Muscle of back (tissue), 13 donors: ENCODE measurements at places on chromosomes 4 and X. TPM values are rescaled to one million over a fixed set of nuclear protein-coding genes. Genes with fewer than 3 reads are reported as not detected.

Gene SNX25
- polyA plus RNA-seq = 8.2 TPM

Gene TKTL2
- not detected for polyA plus RNA-seq

Gene DIPK2B
- polyA plus RNA-seq = 23.5 TPM

Gene FRMPD3
- polyA plus RNA-seq = 0.15 TPM

Gene ACTRT1
- not detected for polyA plus RNA-seq

Gene MAGEA9B
- not detected for polyA plus RNA-seq

Gene RRAGB
- 14.2 TPM for polyA plus RNA-seq

Gene SGMS2
- 8.5 TPM for polyA plus RNA-seq

Gene SSX1
- not detected for polyA plus RNA-seq

Gene HTR2C
- polyA plus RNA-seq = not detected

GRCh38 chr4:183591301-183591700, 67.7 kb downstream of the RWDD4 start:
- DNase-seq = no peak

GRCh38 chrX:46169808-46170207, 375.4 kb downstream of the ZNF674 start:
- DNase-seq = no peak

DNA sequence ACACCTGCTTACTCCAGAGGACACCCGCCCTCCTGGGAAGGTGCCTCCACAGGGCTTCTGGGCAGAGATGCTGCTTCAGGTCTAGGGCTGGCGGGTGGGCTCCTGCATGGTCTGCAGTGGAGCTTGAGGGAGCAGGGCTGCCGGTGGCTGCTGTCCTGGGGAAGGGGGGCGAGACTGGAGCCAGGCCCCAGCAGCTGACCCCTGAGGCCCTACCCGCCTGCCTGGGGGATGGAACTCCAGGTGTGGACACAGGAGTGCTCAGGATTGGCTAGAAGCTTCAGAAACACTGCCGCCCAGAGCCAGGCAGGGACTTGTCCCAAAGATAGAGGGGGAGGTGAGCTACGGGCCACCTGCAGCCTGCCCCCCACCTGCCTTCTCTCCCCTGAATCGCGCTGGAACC, 33.0 kb upstream of the ADRA2C start:
- no peak for DNase-seq

DNA sequence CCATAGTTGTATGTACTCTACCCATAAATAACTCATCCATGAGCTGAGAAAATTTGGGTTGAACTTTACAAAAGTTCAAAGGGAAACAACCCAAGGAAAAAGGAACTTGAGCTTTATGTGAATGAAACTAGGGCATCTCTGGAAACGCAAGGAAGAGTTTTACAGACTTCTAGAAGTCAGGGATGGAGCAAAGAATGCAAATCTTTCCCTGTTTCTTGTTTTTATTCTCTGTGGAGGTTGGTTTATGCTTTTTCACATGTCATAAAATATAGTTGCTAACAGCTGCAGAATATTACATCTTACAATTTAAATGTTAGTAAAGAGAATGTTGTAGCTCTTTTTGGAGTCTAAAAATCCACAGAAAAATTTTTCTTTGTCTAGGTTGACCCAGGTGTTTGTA, 754.1 kb downstream of the PCDH7 start:
- peak; percentile 7 for DNase-seq

- DNase-seq = no peak
Measured at GRCh38 chr4:117400039-117400835, 314.9 kb upstream of the TRAM1L1 start.

DNA sequence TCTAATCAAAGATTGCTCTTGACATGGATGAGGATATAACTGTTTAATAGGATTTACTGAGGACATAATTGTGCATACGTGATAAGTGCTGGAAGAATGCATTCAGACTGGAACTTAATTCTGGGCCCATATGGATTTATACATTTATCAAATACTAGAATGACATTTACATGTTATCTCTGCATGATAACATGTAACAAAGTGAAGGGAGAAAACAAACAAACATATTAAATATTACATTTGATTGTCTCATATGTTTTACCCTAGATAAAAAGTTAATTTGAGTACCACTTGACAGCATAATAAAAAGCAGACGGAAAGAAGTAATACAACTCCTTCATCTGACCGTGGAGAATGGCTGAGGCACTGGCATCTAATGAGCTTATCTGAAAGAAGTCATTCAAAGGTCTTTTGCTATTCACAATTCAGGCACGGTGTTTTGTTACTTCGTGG, 297.8 kb downstream of the PPP3CA start:
- DNase-seq = no peak

GRCh38 chrX:111443946-111444345, 32.0 kb upstream of the DCX start:
- DNase-seq = no peak

DNA sequence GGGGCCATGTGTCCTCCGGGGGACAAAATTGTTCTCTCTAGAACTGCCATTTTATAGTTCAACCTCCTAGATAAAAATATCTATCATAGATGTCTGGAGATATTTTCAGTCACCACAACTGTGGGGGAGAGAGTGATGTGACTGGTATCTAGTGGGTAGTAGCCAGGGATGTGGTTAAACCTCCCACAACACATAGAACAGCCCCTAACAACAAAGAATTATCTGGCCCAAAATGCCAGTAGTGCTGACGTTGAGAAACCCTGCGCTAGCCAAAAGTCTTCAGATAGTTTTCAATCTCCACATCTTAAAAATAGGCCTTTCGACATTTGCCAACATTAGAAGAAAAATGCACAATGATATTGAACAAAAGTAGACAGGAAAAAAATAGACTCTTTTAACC, 19.0 kb upstream of the SUPT20HL2 start:
- no peak for DNase-seq

DNA sequence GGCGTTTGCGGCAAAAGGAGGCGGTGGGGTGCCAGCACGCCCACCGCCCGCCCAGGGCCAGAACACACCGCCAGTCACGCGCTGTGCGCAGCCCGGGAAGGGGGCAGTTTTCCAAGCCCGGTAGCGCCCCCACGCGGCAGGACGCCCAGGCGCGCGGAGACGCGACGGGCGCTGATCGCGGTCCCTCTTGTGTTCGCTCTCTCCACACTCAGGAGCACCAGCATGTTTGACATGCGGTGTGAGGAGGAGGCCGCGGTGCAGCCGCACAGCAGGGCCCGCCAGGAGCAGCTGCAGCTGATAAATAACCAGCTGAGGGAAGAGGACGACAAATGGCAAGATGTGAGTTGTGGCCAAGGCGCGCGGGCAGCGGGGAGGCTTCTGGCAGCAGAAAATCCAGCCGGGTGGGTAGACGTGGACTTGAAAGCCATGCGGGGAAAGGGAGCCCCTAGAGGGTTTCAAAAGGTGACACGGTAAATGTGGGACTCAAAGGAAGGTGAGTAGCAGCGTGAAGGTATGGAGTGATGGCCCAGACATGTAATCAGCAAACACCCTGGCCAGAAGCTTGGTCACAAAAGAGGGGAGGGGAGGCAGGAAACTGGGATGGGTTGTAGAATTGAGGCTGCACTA, 104.1 kb downstream of the PHOX2B start:
- DNase-seq = peak; percentile 88

DNA sequence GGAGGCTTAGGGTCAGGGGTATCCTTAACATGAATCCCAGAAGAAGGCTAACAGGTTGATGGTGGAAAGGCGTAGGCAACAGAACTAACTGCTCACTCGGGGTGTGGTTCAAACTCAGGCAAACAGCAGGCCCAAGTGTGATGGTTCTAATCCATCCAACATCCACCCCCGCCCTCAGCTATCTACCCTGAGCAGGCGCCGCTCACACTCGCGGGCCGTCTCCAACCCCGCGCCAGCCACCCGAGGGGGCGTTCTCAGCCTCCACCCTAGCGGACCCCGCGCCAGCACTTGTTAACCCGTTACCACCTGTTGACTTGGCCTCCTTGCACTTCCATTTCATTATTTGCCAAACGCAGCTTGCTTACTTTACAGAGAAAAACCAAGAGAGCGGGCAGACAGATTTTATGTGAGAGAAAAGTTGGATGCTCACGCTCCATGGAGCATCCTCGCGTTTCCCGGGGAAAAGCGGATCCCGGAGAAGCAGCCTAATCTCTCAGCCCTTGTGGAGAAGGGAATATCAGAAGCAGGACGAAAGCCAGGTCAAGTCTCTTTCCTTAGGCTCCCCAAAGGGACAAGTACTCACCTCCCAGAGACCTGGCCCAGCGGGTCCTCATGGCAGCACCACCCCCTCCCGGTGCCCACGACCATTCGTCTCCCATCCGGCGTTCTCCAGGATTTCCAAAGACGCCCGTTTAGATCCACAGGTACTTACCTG, 773 bp downstream of the SNCA start:
- peak; percentile 41 for DNase-seq

DNA sequence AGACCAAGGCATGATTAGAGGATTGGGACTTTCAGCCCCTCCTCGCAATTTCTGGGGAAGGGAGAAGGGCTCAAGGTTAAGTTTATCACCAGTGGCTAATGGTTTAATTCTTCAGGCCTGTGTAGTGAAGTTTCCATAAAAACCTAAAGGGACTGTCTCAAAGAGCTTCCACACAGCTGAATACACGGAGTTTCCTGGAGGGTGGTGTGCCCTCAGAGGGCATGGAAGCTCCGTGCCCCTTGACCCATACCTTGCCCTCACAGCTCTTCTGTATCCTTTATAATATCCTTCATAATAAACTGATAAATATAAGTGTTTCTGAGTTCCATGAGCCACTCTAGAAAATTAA, 66.6 kb upstream of the DDX60 start:
- no peak for DNase-seq

GRCh38 chr4:168736860-168737805, 240.3 kb downstream of the PALLD start:
- no peak for DNase-seq

DNA sequence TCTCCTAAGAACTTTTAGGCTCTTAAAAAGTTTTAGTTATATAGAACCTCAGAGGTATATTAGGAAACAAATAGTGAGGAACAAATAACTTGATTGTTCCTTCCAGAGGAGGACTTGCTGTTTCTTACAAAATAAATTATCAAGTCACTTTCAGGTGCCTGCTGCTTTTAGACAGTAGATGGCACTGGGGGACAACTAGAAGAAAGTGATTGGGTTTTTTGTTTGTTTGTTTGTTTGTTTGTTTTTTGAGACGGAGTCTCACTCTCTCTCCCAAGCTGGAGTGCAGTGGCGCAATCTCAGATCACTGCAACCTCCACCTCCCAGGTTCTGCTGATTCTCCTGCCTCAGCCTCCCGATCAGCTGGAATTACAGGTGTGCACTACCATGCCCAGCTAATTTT, 35.4 kb upstream of the CDKL5 start:
- DNase-seq = no peak

GRCh38 chr4:120130786-120131185, 64.1 kb upstream of the MAD2L1 start:
- DNase-seq = no peak

GRCh38 chrX:120755066-120755846, 120.4 kb downstream of the CT47B1 start:
- DNase-seq = no peak

GRCh38 chr4:170420255-170420693, 330.5 kb upstream of the AADAT start:
- DNase-seq = no peak

- DNase-seq = no peak
Measured at GRCh38 chr4:7719354-7720174, 220.1 kb downstream of the AFAP1 start.

- no peak for DNase-seq
Measured at GRCh38 chr4:76053730-76054129, 17.9 kb upstream of the CXCL11 start.

DNA sequence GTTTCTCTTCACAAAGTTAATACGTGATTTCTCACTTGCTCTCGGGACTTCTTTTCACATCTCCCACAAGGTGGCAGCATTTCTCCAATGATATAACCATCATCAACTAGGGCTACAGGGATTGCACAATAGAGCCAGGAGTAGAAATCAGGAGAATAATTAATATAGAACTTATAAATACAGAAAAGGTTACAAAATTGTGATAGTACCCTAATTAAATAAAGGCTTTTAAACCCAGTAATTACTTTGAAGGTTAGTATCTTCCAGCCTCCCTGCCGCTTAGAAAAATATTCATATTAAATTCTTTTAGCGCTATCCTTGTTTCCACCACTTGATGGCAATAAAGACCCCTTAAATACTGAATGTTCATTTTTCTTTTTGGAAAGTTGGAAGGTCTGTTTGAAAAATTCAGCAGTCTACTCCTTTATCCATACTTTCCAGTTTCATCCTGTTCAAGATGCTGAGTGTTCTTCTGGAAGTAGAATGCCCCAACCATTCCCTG, 65.8 kb downstream of the RASGEF1B start:
- DNase-seq = peak; percentile 77

DNA sequence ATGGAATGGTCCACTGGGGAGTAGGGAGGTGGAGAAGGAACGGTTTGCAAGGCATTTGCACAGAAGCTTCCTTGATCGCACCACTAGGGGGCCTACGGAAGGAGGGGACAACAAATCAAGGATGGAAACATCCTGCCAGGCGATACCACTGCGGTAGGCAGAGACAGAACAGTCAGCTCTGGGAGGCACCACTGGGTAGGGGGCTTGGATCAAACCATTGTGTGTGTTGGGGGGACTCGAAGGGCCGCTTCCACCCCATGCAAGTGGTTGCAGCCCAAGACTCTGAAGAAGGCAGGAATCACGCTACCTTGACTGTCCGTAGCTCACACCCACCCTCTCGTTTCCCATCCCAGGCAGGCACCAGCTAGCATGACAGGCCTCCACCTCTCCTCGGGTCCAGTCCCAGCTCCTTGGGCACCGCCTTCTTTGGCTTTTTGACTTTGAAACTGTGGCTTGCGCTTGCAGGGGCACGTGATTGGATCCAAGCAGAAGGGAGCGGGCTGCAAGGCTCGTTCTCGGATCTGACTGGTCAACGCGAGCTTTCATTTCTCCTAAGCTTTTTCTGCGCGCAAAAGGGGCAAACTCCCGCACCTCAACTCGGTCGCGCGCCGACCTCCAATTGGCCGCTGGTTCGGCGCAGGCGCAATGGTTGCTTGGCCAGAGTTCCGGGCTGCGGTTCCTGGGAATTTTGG, 28.4 kb downstream of the GAGE1 start:
- DNase-seq = no peak

DNA sequence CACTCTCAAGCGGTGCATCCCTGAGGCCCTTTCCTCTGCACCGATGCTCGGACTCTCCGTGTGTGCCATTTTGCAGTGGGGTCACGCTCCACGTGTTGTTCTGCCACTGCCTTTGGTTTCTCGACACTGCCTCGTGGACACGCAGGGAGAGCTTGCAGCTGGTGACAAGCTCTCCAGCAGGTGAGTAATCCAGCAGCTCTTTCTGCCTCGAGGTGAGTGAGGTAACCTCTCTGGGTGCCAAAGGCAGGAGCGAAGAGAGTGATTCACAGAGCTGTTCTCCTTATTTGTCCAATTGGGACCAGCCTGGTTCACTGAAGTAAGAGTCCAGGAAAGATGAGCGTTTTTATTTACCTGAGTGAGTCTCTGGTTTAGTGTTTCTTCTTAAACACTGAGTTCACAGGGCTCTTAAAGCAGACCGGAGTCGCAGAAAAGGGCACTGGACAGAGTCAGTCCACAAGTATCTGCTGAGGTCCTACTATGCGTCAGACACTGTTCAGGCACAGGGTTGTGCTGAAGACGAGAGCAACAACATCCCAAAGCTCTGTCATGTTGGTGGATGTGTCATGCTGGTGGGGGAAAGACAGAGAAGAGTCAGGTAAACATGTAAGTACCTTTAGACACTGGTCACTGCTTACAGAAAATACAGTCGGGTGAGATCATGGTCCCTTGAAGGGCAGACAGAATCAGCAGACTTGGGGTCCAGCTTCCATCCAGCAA, 61.8 kb downstream of the FHDC1 start:
- no peak for DNase-seq
